ENCODE measurements at places on chromosomes 4 and X.

- no peak for DNase-seq
These were observed 24.2 kb downstream of the SLC25A4 start for GRCh38 chr4:185167234-185167633.

DNA sequence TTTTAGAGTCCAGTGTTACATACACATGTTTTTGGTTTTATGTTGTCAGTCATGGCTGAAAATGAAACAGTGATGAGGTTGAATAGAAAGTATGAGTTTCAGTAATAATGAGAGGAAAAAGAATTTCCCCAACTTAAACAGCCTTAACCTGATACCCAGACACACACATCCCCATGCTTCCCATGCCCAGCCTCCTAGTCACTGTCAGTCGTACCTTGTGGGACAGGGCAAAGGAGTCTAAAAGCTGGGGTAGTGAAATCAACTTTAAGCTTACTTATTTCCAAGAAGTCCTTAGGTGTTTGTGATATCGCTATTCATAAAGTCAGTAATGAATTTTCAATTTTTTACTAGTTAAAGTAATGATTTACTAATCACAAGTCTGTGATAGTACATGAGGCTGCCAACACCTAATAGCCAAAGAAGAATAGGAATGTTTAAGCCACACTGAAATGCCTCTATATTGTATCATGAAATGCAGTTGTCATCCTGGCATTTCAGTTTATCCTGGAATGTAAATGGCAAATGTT lies 24.3 kb upstream of the GPR34 start:
- DNase-seq, result peak; percentile 13

DNA sequence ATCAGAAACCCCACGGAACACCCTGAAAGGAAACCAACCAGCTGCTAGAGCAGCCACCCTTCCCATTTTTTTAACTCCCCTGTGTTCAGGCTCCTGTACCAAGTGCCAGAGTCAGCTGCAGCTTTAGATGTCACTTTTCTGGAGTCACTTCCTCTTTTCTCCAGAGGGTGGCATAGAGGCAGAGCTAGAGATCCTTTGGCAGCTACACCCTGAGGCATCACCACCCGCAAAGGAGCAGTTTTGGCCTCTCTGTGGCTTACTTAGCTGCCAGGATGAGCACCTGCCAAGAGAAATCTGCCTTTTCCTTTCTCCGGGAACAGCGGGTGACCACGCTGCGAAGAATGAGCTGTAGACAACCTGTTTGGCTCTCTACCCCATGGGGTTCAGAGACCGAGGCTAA lies 58.0 kb upstream of the CHRDL1 start:
- DNase-seq, result peak; percentile 52

DNA sequence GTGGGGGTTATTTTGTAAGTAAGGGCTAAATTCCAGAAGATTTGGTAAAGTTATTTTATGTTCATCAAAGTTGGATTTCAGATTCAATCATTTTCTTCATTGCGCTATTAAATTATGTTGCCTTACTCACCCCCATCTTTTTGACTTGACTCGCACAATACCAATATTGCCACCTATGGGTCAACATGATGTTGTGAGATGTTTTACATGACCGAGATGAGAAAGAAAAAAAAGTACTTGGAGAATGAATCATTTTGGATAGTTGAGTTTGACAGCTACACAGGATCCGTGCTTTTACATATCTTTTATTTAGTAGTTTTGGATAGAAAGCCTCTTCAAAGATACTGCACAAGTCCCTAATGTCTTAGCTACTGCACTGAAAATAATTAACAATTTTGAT lies 224.2 kb upstream of the EMCN start:
- DNase-seq, result peak; percentile 22

- no peak for DNase-seq
These were observed 22.9 kb downstream of the SHROOM3 start for GRCh38 chr4:76457885-76458284.

DNA sequence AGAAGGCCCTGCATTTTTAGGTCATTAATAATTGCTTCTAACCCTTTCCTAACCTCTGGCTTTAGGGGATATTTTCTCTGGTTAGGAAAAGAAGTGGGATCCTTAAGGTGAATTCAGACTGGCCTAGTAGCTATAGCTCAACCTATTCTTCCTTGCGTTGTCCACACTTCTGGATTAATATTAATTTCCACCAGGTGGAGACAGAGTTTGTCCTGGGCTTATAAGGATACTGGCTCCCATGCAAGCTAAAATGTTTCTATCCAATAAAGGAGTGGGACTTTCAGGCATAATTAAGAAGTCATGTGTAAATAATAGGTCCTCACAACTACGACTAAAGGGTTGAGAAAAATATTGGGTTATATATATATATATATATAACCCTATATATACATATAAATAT lies 860.0 kb upstream of the POU3F4 start:
- peak; percentile 1 for DNase-seq

GRCh38 chr4:112604589-112604988 lies 32.1 kb downstream of the ZGRF1 start:
- peak; percentile 69 for DNase-seq

- DNase-seq, result no peak
These were observed 16.8 kb downstream of the DCAF8L1 start for GRCh38 chrX:27964432-27964831.

- DNase-seq, result no peak
These were observed 6.9 kb upstream of the BBS7 start for GRCh38 chr4:121877041-121877773.

DNA sequence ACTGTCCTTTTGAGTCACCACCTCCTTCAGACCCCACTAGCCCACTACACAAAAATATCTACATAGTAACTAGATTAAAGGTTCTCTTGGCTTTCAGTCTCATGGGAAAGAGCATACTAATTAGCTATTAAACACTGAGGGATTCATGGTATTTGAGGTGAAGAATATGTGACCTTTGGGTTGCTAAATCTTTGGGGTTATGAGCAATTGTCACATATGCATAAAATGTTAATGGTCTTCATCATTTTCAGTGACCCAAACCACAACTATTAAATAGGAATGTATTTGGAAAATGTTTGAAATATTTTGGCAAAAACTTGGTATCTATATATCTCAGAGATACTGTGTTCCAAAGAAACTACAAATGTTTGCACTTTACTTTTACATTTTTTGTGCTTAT lies 365.1 kb downstream of the MAGEB5 start:
- no peak for DNase-seq

DNA sequence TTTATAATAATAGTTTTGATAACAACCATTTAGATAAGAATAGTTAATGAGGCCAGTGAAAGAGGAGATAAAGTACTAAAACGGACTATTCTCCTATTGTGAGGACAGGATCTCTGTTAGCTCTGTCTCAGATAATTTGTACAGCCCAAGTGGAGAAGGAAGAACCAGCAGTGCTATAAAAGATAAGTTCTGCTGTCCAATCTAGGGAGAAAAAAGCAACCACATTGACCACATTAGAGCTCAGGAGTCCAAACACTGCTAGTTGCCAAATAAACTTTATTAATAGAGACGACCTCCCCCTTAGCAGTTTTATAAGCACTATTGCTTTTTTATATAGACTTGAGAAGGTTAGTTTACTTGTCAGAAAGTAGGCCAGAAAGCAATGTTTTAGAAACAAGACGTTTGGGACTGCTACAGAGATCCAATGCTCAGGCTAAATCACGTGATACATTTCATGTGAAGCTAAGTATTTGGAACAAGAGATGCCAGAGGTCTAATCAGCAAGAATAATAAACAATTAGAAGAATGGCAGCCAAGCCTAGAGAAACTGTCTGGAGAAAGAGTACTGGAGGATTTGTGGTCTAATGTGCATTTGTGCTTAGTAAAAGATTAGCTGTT lies 15.9 kb downstream of the IL15 start:
- DNase-seq, result peak; percentile 52

- no peak for DNase-seq
These were observed 376.2 kb downstream of the PCDH18 start for GRCh38 chr4:137156054-137156453.

DNA sequence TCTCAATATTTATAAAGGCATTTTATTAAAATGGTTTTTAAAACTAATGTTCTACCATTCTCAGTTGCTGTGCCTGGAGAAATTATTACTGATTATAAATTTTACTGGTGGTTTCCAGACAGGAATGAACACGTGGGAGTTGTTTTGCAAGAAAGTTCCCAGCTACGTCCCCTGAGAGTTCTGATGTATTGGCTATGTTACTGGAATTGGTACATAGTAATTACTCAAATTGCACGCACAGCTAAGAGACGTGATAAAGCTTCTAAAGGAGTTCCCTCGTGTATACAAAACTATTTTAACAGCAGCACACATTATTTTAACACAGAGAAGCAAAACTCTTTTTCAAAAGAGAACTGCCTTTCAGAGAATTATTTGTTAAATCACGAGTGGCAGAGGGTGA lies 292.2 kb downstream of the NLGN4X start:
- DNase-seq, result peak; percentile 39

DNA sequence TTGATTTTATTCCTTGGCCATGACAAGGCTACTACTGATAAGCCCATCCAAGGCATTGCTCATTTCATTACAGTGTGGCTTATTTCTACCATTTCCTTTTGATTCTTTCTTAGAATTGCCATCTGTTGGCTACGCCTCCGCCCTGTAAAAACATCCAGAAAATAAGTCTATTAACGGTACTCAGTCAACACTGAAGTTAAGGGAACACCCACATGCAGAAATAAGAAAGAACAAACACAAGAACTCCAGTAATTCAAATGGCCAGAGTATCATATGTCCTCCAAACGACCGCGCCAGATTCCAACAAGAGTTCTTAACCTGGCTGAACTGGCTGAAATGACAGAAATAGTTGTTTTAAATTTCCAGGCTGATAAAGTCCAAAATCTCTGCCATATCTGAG lies 90.3 kb downstream of the CXXC4 start:
- no peak for DNase-seq
